NCI-H187 treated with DMSO at 0.1 percent for 48 hours (cell line): ENCODE measurements at places on chromosomes 11 and 22.

- DNase-seq: no peak
Observed at GRCh38 chr22:43774318-43774915, 37.7 kb downstream of the EFCAB6 start.

GRCh38 chr11:5129457-5129877, 8.7 kb downstream of the OR52A5 start:
- DNase-seq: no peak

GRCh38 chr11:36254713-36255112, 34.5 kb downstream of the COMMD9 start:
- DNase-seq: no peak

GRCh38 chr11:74932169-74932568, 16.7 kb downstream of the XRRA1 start:
- DNase-seq: no peak

DNA sequence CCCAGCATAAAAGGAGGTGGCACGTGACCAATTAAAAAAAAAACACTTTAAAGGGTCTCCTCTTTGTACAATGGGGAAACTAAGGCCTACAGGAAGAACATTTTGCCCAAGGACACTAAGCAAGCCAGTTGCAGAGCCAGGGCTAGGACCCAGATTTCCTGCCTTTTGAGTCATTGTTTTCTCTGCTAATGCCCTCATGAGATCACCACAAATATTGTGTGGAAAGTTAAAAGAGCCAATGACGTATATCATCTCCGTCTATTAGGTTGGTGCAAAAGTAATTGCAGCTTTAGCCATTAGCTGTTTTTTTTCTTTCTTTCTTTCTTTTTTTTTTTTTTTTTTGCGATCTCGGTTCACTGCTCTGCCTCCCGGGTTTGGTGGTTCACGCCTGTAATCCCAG, 24.1 kb upstream of the LRRC32 start:
- no peak for DNase-seq

GRCh38 chr11:77542296-77542695, 47.5 kb upstream of the AQP11 start:
- no peak for DNase-seq

DNA sequence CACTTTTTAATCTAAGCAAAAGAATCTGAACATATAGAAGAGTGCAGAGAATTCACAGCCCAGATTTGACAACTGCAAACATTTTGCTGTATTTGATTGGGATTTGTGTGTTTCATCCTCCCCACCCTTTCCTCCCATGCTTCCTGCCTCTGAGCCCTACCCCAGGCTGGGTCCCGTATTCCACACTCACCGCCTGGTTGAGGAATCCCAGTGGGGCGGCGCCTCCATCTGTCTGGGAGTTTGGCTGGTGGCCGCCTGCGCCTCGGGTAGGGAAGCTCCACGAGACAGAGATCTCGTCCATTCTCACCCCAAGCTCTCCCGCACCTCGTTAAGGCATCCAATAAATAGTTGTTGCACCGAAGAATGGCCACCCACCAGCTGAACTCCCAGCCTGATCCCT, 105.9 kb upstream of the SLC22A12 start:
- DNase-seq: no peak
